ENCODE measurements at places on chromosomes 5 and 9.

DNA sequence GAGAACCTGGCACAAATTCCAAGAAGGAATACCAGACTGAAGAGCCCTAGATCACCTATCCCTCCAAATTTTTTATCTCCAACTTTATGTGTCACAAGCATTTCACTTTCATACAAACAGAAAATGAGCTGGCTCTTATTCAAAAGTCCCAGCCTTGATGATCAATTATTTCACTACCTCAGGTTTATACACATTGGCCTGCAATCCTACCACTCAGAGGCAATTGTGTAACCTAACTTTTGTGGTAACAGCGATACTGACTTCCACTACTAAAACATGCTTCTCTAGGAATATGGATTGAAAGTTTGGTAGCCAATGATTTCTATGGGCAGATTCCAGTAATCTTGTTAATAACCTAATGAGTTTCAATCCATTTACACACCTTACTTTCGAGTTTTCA, 10.5 kb downstream of the RNF38 start:
- no peak for DNase-seq

DNA sequence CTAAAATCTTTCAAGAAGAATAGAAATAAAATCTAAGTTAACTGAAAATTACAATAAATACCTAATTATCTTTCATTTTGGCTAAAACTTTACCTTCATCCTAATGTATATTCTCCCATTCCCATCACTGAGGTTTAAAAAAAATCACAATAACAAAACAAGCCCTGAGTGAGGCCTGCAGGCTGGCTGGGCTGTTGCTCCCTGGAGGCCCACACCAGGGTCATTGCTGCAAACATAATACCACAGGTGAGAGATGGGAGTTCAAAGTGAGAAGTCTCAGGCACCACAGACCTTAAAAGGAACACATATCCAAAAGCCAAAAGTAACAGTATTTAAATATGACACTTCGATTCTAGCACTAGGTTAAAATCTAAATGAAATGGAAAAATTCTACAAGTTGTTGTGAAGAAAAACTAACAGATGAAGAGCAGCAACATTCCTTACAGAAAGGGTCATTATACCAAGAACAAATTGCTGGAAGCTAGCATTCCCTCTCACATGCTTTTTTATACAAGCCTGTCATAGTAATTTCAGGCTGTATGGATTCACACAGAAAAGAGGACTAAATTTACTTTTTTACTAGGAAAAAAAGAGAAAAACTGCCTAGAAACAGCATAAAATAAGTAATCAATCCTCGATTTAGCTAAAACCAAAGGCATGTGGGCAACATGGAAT, 57.8 kb downstream of the AUH start:
- no peak for DNase-seq

DNA sequence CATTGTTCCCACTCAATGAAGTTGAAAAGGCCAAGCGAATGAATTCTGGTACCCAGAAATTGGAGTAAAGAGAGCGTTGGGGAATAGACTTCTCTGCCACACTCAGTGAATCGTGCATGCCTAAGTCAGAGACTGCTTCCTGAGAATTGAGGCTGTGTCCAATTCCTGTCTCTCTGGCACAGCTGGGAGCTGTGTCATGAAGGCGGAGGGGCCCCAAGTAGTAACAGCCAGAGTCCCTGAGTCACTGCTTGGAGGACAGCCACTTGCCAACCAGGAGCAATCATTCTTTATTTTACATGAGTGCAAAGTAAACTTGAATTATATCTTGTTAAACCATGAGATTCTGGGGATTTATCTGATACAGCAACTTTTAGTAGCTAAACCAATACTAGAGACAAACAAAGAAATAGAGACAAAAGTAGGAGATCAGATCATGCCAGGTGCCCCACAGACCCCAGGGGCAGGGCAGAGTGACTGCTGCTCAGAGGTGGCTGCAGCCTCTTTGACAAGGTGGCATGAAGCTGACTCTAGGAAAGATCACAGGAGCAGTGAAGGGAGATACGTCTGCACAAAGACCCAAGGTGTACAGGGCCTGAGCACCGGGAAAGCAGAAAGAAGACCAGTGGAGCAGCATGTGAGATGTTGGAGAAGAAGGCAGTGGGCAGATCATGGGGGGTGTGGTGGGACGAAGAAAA, 246.0 kb downstream of the GADD45G start:
- DNase-seq = no peak

DNA sequence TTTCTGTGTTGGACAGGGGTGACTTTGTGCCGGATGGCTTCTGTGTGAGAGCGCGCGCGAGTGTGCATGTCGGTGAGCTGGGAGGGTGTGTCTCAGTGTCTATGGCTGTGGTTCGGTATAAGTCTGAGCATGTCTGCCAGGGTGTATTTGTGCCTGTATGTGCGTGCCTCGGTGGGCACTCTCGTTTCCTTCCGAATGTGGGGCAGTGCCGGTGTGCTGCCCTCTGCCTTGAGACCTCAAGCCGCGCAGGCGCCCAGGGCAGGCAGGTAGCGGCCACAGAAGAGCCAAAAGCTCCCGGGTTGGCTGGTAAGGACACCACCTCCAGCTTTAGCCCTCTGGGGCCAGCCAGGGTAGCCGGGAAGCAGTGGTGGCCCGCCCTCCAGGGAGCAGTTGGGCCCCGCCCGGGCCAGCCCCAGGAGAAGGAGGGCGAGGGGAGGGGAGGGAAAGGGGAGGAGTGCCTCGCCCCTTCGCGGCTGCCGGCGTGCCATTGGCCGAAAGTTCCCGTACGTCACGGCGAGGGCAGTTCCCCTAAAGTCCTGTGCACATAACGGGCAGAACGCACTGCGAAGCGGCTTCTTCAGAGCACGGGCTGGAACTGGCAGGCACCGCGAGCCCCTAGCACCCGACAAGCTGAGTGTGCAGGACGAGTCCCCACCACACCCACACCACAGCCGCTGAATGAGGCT, at the start of gene ADRB2:
ADRB2 (plus strand) TSS at position 559 of the 686 bp plus-strand sequence. CDS start 221 bp downstream, outside the sequence.
- peak; percentile 86 for DNase-seq

DNA sequence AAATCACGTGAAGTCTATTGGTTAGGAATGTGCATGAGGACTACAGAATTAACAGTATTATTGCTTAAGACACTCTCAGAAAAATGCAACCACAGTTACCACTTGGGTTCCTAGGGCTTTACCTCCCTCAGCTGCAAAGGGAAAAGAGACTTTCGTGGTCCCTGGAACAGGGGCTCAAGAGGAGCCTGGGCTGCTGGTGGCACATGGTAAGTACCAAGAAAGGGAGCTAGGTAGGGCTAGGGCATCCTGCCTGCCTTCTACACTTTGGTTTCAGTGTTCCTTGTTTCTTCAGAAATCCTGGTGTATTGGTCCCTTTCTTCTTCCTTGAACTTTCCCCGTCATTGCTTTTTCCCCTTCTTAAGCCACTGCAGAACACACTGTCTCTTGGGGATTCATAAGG, 7.3 kb upstream of the VCAN start:
- DNase-seq = no peak

- DNase-seq = no peak
Observed at GRCh38 chr5:54446379-54446732, 9.1 kb upstream of the HSPB3 start.

- DNase-seq = peak; percentile 85
Observed at GRCh38 chr5:40755093-40755406, 711 bp downstream of the TTC33 start.

GRCh38 chr9:127224178-127224882, 40.2 kb upstream of the GARNL3 start:
- DNase-seq = peak; percentile 84

- no peak for DNase-seq
Observed at GRCh38 chr9:6708732-6709131, 49.0 kb upstream of the KDM4C start.

DNA sequence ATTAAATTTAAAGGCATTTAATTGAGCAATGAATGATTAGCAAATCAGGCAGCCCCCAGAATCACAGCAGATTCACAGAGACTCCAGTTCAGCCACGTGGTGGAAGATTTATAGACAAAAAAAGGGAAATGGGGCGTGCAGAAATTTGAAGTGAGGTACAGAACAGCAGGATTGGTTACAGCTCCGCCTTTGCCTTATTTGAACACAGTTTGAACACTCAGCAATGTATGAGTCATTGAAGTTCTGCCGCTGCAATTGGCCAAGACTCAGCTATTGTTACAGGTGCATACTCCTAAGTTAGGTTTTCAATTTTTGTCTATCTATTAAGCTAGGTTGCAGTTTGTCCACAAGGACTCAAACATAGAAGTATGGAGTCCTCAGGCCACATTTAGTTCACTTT, 157.7 kb upstream of the SLC12A2 start:
- peak; percentile 42 for DNase-seq

GRCh38 chr5:83022334-83022733, 54.9 kb downstream of the TMEM167A start:
- DNase-seq = no peak

GRCh38 chr5:17076272-17076671, 140.2 kb upstream of the MYO10 start:
- DNase-seq = no peak

DNA sequence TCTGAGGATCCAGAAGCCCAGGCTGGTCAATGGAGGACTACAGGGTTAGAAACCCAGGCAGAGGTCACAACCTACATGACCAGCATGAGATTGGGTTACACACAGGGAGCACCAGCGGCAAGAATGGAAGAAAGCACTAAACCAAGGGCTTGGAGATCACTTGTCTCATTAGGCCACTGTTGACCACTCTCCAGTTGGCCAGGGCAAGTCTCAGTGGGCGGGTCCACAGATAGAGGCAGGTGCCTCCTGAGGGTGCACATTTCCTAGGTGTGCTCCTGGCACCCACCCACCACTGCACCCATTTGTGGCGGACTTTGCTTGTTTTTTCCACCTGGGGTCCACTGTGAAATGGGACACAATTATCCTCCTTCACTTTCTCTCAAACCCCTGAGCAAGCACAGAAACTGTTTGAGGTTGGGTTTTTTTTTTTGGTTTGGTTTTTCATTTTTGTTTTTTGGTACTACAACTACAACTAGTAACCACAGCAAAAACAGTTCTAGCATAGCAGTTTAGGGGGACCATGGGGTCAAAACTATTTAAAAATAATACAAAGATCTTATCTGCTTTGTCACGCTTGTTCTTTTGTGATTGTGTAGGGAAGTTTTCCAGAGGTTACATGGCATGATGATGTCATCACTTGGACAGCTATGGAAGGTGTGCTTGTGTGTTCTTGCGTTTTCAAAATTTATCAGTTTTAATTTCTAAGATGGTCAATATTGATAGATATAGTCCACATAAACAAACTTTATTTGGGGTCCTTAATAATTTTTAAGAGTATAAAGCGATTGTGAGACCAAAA, 6.1 kb downstream of the NPR2 start:
- no peak for DNase-seq

GRCh38 chr5:68891718-68892117, 202.1 kb upstream of the SLC30A5 start:
- DNase-seq = no peak

DNA sequence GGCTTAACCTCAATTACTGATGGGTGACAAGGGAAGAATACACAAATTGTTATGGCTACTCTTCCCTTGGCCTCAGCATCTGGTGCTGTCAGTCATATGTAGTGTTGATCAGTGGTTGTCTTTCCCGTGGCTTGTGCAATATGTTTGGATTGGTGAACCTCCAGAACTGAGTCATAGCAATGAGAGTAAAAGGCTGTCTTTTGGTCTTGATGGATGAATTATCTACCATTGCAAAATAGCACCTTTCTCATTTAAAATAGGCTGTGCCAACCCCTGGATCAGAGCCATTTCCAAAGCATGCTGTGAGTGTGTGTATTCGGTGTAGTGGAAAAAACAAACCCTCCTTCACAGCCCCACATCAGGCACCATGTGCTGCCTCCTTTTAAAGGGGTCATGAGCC, 14.6 kb upstream of the F2R start:
- DNase-seq = no peak

DNA sequence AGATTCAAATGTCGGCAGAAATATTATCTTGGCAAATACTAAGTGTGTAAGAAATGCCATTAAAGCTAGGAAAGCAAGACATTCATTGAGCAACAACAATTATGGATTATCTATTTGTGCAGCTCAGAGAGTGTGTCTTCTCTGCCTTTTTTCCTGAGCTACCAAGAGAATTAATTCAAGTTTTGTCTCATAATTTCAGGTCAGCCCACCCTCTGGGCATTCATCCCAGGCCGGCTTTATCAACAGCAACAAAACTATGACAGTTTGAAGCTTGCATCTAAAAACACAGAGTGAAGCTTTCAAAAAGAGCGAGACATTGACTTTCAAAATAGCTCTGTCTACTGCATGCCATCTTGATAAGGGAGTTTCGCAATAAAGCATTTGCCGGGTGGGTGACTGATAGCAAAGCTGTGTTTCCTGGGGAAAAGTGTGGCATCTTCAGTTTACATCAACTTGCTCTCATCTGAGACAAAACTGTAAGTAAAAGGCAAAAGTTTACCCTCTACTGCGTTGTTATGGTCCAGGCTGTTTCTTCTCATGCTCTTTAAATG, 182.4 kb downstream of the IRX1 start:
- no peak for DNase-seq

Measured in LoVo (cell line).